ENCODE measurements at places on chromosomes 16 and 17.
A peak's percentile ranks its signal among the peaks of the same experiment; 100 is the strongest.

DNA sequence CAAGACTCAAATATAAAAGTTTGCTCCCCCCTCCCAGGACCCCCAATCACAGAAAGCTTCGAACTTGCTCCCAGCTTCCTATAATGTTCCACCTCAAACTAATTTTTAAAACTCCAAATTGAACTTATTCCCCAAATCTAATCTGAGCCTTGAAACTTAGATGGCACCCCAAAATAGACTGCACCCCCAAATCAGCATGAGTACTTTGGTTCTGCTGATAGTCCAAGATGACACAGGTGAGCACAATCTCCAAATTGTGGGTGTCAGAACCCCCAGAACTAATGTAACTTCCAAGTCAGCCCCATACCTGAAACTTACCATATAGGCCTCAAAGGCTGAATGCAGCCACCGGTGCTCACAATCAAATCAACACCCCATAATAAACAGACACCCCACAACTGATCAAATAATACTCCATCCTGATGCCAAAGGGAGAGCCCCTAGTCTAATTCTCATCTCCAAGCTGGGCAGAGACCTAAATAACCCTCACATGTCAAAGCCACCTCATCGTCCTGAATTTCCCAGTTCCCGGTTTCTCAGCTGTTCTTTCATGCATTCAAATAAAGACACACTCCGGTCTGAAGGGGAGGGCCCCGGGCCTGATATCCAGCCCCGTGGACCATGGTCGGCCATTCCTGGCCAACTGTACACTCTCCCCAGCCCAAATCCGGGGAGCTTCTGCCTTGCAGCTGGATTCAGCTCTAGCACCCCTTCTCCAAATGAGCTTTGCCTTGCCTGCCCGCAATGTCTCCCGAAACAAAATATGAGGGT, 1.8 kb upstream of the BCL6B start:
- no peak for DNase-seq

GRCh38 chr16:1082266-1082951, 9.9 kb downstream of the SSTR5 start:
- no peak for DNase-seq

GRCh38 chr17:80940171-80941123, 51.2 kb upstream of the CHMP6 start:
- peak; percentile 15 for DNase-seq

DNA sequence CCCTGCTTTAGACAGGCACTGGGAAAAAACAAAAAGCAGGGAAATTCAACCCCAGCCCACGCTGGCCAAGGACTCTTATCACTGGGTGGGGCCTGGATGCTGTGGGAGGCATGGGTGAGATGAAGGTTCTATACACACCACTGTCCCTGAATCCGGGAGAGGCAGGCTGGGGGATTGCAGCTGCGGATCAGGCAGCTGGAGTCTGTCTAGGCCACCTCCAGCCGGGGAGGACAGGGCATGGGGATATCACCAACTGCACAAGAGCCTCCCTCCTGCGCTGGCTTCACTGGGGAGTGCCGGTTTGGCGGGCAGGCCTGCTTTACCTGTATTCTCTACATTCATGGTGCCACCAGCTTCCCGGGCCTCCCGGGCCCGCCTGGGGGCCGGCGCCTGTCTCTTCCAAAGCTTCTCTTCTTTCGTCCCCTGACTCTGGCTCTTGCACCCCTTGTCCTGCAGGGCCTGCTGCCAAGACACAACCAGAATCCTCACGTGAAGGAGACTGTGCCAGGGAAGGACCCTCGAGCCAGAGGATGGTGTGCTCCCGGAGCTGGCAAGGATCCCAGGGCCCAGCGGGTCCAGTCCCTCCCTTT, 13.9 kb downstream of the KIFC3 start:
- no peak for DNase-seq

DNA sequence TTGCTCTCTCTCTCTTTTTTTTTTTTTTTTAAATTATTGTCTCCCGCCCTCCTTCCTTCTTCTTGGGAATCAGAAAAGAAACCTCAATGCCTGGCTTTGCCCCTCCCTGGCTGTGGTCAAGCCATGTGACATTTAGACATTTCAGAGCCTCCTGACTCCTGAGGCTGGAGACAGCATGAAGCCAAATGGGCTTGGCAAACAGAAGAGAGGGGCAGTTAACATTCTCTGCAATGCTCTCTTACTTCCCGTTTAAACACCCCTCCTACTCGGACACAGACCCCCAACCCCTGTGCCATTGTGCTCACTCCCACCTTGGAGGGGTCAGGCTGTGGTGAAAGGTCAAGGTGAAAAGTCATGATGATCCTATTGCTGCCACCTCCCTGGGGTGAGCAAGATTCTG, 14.7 kb upstream of the MEOX1 start:
- DNase-seq, result no peak

DNA sequence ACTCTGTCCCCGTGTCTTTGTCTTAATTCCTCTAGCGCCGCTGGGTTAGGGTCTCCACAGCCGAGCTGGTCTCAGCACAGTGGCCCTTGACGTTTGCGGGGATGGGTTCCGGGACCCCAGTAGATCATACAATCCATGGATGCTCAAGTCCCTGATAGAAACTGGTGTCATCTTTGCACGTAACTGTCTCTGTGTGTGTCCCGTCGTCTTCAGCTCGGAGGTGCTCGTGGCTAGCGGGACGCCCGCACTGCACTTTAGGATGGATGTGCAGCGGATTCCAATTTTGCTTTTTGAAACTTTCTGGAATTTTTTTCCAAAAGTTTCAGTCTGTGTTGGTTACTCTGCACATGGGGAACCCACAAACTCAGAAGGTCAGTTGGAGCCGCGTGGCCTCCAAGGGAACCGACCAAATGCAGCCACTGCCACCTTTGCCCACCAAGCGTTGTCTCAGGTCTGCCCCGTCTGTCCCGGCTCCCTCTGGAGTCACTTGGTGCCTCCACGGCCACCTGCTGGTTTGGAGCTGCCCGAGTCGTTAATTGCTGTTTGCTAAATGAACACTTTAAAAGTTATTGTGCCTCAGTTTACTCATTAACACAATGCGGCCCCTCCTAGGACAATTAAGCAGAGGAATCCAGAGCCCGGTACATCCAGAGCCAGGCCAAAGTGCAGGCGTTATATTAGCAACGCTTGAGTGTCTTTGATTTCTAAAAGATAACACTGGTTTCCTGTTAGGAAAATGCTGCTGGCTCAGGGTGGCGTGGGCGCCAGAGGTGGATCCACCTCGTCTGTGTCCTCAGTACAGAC, 5.3 kb upstream of the DPEP1 start:
- DNase-seq, result no peak

DNA sequence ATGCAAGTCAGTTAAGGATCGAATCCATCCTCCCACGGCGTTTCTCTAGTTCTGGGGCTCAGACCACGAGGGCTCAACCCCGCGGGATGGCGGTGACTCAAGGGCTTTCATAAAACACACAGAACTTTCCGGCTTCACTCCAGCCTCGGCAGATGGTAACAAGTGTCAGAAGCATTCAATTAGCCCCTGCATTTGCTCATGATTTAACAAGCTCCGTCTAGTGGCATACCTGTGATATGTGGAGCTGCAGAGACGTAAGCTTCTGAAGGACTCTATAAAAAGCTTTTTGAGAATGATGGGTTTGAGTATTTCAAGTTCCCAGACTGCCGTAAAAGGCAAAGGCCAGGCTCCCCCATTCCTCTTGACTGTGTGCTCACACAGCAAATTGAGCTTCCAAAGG, 91.3 kb upstream of the SEC14L1 start:
- no peak for DNase-seq

- DNase-seq, result no peak
Measured at GRCh38 chr16:30095166-30096078, 591 bp downstream of the YPEL3 start.

- DNase-seq, result no peak
Measured at GRCh38 chr17:77555121-77555591, 403.3 kb upstream of the TNRC6C start.
